H1 (cell line): ENCODE measurements at places on chromosomes 1 and 21.

- DNase-seq: no peak
Measured at GRCh38 chr1:240732390-240732789, 120.4 kb upstream of the GREM2 start.

DNA sequence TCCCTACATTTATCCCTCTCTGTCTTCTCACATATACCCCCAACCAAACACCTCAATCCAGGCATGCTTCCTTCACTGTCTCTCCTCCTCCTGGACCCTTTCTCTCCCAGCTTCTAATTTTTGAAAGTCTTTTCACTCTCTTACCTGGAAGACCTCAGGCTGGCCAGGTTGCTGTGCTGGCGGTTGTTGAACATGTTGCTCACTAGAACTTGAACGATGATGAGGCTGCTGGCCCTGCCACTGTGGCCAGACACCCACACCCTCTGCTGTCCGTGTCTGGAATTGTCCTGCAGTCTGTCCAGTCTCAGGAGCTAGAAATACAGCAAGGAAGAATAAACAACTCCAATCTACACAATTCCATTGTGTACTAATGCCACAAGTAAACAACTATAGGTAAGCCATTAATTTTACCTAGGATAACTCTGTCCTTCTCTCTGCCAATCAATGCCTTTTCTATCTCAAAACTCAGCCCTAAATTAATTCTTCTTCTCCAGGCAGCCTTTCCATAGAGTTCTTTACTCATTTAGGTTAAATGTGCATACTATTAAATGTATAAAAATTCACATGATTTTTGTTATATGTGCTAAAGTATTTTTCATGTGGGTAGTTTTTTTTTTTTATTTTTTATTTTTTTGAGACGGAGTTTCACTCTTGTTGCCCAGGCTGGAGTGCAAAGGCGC is 5.1 kb upstream of the CTSK start:
- no peak for DNase-seq

DNA sequence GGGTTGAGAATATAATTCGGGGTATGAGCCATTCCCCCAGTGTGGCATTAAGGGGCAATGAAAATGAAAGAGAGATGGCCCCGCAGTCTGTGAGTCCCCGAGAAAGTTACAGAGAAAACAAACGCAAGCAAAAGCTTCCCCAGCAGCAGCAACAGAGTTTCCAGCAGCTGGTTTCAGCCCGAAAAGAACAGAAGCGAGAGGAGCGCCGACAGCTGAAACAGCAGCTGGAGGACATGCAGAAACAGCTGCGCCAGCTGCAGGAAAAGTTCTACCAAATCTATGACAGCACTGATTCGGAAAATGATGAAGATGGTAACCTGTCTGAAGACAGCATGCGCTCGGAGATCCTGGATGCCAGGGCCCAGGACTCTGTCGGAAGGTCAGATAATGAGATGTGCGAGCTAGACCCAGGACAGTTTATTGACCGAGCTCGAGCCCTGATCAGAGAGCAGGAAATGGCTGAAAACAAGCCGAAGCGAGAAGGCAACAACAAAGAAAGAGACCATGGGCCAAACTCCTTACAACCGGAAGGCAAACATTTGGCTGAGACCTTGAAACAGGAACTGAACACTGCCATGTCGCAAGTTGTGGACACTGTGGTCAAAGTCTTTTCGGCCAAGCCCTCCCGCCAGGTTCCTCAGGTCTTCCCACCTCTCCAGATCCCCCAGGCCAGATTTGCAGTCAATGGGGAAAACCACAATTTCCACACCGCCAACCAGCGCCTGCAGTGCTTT is 9.4 kb downstream of the PROX1 start:
- no peak for DNase-seq

DNA sequence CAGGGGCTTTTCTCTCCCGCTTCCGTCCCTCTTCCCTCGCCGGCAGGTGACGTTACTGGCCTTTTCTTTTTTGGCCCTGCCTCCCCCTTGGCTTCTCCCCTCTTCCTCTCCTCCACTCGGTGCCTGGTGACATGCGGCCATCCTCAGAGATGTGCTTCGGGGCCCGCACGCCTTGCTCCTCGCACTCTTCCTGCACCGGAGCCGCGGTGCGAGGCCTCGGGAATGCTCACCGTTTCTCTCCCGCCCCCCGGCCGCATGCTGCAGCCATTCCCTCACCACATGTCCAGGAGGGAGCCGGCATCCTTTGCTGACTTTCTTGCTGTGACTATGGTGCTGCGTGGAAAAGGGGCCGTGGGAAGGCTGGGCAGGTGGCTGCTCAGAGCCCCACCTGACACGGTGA is 39.3 kb downstream of the PDE9A start:
- no peak for DNase-seq

DNA sequence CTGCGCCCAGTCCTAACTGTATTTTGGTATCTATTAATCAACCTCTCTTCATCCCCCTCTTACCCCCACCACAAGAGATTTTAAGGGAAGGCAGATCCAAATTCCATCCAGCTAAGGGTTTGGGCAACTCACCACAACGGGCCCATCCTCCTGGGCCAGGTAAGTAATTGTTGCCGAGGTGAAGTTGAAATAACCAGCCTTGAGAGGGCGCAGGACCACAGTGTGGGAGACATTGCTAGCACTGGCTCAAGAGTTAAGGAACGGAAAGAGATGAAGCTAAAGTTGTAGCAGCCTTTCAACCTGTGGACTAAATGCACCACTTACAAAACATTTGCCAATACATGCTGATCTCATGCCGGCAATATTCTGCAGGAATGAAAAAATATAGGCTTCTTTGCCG is 5.9 kb downstream of the SSR2 start:
- no peak for DNase-seq

DNA sequence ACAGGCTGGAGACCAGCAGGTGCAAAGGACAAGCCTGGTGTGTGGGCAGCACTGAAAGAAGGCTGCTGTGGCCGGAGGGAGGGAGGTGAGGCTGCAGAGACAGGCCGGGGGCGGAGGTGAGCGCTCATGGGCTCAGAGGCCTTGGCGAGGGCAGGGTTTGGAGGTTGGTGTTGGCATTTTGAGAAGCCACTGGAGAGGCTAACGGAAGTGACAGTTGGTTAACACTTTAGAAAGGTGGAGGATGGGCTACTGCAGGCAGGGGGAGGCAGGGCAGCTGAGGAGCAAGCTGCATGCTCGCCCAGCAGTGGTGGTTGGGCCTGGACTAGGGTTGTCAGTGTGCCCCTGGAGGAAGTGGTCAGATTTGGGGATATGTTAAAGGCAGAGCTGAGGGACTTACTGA is 37.5 kb downstream of the QSOX1 start:
- no peak for DNase-seq

DNA sequence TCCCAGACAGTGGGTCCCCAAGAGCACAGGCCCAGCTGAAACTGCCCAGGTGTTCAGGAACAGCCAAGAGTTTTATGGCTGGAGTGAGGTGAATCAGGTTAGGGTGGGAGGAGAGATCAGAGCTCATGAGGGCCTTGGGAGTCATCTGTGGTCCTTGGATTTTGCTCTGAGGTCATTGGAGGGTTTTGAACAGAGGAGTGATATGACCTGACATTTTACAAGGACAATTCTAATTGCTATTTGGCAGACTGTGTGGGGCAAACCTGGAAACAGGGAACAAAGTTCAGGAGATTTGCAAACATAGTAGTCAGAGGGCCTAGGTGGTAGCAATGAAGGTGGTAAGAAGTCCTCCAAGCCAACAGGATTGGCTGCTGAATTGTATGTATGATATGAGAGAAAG is 31.1 kb upstream of the LRRN2 start:
- DNase-seq: peak; percentile 10

DNA sequence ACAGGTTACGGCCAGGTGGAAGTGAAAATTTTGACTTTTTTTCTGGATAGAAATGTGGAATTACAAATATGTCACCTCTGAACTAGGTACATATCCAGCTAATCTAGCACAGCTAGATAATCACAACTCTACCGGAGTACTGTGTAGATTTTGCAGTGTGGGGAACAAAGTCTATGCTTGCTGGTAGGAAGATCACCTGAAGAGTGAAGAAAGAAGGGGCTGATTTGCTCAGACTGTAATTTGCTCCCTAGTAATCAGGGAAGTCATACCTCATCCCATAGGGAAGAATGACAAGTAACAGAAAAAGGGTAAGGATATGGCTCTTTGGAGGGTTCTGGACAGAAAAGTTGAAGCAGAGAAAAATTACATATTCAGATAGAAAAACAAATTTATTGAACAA is 319.6 kb upstream of the TMPRSS15 start:
- DNase-seq: no peak

- no peak for DNase-seq
Measured at GRCh38 chr1:52532731-52533327, 20.1 kb downstream of the TUT4 start.

- no peak for DNase-seq
Measured at GRCh38 chr1:175297291-175297690, 104.7 kb upstream of the KIAA0040 start.
